ENCODE measurements at places on chromosomes 16 and 17. TPM values are rescaled to one million over a fixed set of nuclear protein-coding genes. Genes with fewer than 3 reads are reported as not detected.

The CRYBA1 gene
- not detected for total RNA-seq

The ADORA2B gene
- total RNA-seq = 1.2 TPM

The MYL11 gene
- total RNA-seq = not detected

The OR3A2 gene
- 3.7 TPM for total RNA-seq

The CDC42EP4 gene
- 0.30 TPM for total RNA-seq

The SPNS2 gene
- 0.46 TPM for total RNA-seq

The MT1G gene
- 35.9 TPM for total RNA-seq

The CSF3 gene
- not detected for total RNA-seq

The TBC1D3B gene
- 4.0 TPM for total RNA-seq

The NOG gene
- total RNA-seq = 0.89 TPM

The MRTFB gene
- total RNA-seq = 8.6 TPM

The KRTAP4-9 gene
- total RNA-seq = not detected
